Immature natural killer cell (primary cell): ENCODE measurements at places on chromosomes 1 and 21. TPM values are rescaled to one million over a fixed set of nuclear protein-coding genes. Genes with fewer than 3 reads are reported as not detected.

The MCOLN3 gene
- polyA plus RNA-seq = not detected

The CXADR gene
- polyA plus RNA-seq = not detected

The HES4 gene
- polyA plus RNA-seq = 7.7 TPM

The COL8A2 gene
- polyA plus RNA-seq = not detected

The APOBEC4 gene
- not detected for polyA plus RNA-seq

The GFI1 gene
- polyA plus RNA-seq = 27.2 TPM

The PRAMEF5 gene
- not detected for polyA plus RNA-seq

The TNFSF18 gene
- polyA plus RNA-seq = not detected

The DNAJC16 gene
- polyA plus RNA-seq = 3.7 TPM

The CA6 gene
- not detected for polyA plus RNA-seq

The CASQ1 gene
- not detected for polyA plus RNA-seq

The GBP2 gene
- 141 TPM for polyA plus RNA-seq
